ENCODE measurements at places on chromosomes 6 and 20.

DNA sequence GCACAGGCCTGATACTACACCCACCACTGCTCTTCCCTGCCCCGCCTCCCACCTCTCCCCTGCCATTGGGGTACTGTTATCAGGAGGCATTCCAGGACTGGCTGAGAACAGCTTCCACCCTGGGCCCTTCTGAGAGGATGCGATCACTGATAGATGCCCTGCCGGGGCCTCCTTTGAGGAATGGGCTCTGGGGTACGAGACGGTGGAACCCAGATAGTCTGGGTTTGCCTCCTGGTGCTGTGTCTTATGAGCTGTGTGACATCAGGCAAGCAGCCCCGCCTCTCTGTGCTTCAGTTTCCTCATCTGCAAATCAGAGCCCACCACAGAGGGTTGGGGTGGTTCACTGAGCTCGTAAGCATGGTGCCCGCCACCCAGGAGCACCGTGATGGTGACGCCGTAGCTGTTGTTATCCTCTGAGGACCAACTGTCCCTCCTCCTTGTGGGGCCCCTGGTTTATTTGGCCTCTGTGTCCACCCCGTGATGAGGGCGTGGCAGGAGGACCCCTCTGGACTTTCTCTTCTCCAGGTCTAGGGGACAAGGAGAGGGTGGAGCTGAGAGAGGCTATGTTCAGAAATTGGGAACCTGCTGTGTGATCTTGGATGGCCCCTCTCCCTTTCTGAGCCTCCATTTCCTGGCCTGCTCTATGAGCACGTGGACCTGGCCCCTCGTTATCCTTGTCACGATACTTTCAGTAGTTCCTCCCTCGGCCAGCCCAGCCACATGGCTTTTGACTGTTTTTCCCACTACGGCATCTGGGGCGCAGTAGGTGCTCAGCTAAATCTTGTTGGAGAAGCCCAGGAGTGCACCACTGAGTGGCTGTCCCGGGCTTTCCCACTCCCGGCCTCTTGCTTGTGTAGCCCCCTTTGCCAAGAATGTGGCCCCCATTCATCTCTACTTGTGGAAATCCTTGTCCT, 18.3 kb downstream of the SRC start:
- no peak for DNase-seq

- DNase-seq, result no peak
Observed at GRCh38 chr6:91298543-91299145, 711.8 kb upstream of the MAP3K7 start.

- no peak for DNase-seq
Observed at GRCh38 chr6:41229721-41230120, 1.6 kb downstream of the TREML4 start.

- no peak for DNase-seq
Observed at GRCh38 chr6:45084257-45084656, 243.9 kb upstream of the RUNX2 start.

DNA sequence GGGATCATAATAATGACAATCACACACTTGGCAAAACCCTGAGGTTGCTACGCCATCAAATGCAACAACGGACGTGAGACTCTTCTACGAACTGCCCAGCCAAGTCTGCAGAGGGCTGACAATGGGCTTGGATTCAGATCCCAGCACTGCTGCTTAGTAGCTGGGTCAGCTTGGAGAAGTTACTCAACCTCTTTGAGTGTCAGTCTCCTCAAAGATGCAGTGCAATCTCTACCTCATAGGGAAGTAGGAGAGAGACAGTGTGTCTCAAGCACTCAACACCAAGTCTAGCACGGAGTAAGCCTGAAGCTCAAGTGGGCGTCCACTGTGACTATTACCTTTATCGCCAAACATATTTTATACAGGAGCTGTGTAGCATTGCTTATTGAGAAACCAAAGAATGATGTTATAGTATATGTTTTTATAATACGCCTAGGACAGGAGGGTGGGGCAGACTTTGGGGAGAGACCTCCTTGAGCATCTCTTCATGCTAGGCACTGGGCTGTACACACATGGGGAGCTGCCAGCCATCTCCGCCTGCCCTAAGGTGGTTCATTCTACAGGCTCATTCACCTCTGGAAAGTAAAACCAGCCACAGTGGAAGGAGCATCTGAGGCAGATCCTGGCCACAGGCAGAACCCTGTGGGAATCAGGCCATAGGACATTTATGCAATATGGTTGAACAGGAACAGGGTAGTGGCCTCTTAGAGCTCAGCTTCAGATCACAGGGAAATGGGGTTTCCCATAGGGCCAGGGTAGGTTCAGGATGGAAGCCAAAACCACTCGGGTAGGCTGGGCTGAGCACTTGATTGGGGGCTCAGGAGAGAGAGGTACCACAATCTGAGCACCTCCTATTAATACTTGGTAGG, 160.2 kb downstream of the MRPL14 start:
- no peak for DNase-seq

GRCh38 chr6:76221525-76221924, 149.1 kb upstream of the IMPG1 start:
- no peak for DNase-seq

- no peak for DNase-seq
Observed at GRCh38 chr6:71473926-71474325, 185.3 kb downstream of the OGFRL1 start.

- no peak for DNase-seq
Observed at GRCh38 chr6:5334341-5334740, 73.0 kb downstream of the FARS2 start.

GRCh38 chr20:57265997-57266290, 497 bp downstream of the BMP7 start:
- no peak for DNase-seq
